Suppressor macrophage treated with lipopolysaccharide for 4 hours (primary cell): ENCODE measurements at places on chromosomes 6 and 20.

- no peak for DNase-seq
Observed at GRCh38 chr6:3071568-3071967, 3.3 kb downstream of the RIPK1 start.

- no peak for DNase-seq
Observed at GRCh38 chr6:90722648-90723047, 135.8 kb upstream of the MAP3K7 start.

- no peak for DNase-seq
Observed at GRCh38 chr6:50925548-50925947, 106.9 kb downstream of the TFAP2B start.

- no peak for DNase-seq
Observed at GRCh38 chr6:100234625-100235024, 230.1 kb downstream of the SIM1 start.

- no peak for DNase-seq
Observed at GRCh38 chr20:56636716-56637115, 7.6 kb downstream of the TFAP2C start.

DNA sequence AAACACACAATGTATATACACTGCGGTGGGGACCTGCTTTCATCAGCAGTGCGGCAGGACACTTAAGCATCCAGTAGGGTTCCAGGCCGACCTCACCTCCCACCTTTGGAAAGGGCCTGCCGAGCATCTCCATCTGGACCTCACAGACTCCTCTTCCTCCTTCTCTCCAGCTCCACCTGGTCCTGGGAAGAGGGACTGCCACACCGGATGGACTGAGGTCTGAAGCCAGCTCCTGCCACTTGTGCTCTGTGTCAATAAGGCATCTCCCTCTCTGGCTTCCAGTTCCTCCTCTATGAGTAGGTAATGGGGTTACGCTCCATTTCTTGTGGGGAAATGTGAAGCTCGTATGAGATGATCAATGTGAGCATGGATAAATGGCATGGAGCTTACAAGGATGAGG is 19.1 kb upstream of the NNAT start:
- DNase-seq, result no peak

- DNase-seq, result no peak
Observed at GRCh38 chr20:24685736-24686135, 216.3 kb downstream of the SYNDIG1 start.

DNA sequence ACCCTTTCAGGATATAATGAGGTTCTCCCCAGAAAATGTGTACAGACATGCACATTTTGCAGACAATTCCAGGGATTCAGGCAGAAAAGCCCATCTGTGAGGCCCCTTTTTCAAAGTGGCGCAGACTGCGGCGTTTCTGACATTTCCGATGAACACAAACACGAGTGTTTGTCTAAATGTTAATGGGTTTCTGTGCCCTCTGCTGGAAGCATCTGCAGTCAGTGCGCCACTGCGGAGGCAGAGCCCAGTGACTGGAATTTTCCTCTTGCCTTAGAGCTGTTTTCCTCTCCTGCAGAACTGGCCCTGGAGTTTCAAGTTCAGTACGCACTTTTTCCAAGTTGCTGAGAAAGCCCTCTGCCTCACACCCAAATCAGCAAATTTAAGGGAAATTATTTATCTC is 15.3 kb downstream of the ANKRD60 start:
- DNase-seq, result no peak

DNA sequence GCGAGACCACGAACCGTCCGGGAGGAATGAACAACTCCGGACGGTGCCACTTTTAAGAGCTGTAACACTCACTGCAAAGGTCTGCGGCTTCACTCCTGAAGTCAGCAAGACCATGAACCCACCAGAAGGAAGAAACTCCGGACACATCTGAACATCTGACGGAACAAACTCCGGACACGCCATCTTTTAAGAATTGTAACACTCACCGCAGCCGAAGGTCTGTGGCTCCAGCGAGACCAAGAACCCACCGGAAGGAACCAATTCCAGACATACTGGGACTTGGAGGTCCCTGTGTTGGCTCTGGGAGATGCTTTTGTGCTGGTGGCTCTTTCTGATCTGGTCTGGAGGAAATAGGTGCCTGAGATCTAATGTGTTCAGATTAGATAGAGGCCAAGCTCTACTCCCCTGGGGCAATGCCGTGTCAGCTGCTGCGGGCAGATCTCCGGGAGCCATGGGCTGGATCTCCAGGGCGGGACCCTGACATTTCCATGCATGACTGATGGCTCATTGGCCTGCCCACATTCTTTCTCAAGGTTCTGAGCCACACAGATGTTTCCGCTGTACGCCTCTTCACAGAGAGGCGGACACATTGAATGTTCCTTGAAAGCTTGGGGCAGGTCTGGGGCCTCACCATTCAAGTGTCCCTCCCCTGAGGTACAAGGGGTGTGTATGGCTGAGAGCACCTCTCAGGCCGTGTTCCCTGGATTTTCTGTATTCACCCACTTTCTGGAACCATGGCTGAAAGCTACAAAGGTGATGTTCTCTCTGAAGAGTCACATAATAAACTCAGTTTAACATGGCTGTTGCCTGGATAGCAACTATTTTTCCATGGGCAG is 29.3 kb downstream of the GMPR start:
- DNase-seq, result no peak

DNA sequence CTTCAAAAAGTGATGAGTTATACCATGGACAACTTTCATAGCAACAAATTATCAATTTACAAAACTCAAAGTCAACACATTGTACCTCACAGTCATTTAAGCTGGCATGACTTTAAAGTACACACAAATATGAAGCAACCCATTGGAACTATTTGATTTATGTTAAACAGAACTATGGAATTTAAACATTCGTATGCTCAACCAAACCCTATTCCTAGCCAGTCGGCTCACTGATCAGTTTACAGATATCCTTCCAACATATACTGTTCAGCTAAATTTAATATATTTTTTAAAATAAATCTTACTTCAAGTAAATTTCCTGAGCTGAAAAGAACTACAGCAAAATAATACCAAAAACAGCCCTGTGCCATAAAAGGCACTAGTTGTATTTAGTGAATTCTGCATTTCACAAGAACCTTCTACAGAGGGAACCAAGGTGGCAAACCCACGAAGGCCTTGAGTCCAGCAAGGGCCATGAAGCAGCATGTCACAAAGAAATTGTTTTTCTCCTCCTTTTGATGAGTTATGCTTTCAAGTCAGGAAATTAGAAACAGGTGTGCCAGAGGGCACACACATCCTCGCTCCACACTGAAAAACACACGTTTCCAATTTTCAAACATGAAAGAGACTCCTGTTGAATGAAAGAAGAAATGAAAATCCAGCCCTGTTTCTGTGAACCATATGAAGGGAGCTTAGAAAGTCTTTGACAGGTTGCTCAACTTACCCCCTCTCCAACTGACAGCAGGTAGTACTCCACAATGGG is 122.8 kb downstream of the TASP1 start:
- no peak for DNase-seq

DNA sequence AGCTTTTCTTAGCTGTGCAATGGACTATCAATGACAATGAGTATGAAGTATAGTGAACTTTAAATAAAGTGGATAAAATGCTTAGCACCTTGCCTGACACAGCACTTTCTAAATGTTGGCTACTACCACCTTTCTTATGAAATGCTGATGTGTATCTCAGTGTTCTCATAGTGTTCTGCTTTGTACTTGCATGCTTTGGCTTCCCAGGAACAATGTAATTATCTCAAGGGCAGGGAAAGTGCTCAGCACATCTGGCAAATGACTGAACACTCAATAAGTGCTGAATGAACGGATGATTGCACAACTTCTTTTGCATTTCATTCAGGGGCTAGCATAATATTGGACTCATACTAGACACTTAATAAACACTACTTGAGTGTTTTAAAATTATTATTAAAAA is 28.2 kb upstream of the NOX3 start:
- DNase-seq, result no peak

GRCh38 chr6:35980991-35981645 is 43.3 kb downstream of the SLC26A8 start:
- no peak for DNase-seq

GRCh38 chr6:2492686-2493523 is 247.5 kb upstream of the GMDS start:
- DNase-seq, result no peak

- no peak for DNase-seq
Observed at GRCh38 chr6:139313784-139314545, 22.2 kb upstream of the TXLNB start.

DNA sequence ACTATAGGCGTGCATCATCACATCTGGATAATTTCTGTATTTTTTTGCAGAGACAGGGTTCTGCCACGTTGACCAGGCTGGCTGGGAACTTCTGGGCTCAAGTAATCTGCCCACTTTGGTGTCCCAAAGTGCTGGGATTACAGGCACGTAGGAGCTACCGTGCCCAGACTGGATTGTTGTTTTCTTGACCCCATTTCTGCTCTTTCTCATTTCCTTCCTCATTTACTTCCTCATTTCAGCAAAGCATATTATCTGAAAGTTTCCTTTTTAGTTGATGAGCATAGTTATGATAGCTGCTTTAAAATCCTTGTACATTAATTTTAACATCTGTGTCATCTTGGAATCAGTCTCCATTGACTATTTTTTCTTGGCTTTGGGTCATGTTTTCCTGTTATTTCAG is 301.0 kb upstream of the RUNX2 start:
- DNase-seq, result peak; percentile 34

DNA sequence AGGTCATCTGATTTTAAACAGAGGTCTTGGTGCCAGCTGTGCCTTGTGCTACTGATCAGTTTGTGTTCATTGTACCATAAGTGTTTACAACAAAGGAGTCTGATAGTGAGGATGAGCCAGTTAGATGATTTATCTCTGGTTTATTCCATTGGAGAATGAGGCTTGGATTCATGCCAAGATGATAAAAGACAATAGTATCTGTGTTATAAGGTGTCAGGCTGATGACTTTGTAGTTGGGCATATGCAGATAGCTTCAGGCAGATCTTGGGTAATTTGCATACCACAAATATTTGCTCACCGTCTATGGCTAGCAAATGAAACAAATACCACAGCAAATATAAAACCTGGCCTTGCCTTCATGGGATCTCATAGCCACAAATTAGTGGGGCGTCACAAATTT is 43.3 kb upstream of the PHACTR2 start:
- no peak for DNase-seq

- no peak for DNase-seq
Observed at GRCh38 chr20:63636752-63637628, 10.1 kb upstream of the GMEB2 start.

DNA sequence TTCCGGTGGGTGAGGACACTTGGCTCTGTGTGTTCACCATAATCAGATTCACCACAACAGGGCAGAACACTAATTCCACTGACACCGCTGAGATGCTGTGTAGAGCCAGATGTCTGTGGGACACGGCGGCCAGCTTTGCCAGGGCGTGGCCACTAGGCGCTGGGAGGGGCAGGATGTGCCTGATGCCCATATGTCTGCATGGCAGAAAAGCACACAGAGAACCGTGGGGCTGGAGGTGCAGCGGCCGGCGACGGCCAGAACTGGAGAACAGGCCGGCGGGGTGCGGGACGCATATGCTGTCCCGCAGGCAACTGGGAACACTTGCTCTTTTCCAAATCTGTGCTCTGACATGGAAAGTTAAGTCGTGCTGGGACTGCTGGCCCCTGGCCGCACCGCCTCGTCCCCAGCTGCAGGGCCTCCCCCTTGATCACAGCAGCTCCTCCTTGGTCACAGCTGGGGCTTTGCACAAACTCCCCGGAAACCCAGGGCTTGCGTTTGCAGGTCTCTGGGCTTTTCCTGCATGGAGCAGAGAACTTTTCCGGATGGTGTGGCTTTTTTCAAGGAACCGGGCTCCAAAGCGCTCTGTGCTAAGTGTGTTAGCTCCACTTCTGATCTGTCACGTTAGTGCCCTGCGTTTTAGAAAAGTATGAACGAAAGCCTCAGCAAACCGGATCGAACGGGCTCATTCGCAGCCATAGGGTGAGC is 31.1 kb downstream of the NTSR1 start:
- peak; percentile 49 for DNase-seq

DNA sequence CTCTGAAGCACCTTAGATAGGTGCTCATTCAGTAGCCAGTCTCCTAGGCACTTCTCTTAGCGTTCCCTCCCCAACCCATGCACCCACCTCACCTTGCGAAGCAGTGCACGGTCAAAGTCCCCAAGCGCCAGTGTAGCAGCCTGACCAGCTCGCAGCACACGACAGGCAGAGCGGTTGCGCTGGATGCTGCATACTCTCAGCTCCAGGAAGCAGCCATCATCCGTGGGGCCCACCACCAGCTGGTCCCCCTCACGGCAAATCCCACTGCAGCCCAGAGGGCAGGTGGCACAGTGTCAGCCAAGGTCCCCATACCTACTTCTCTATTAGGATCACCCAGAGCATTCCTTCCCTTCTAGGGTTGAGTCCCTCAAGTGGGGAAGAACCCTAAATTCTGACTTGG is 6.5 kb downstream of the GTPBP2 start:
- no peak for DNase-seq

- DNase-seq, result no peak
Observed at GRCh38 chr20:54194724-54195438, 13.0 kb upstream of the PFDN4 start.

GRCh38 chr6:26129656-26130055 is 42.4 kb downstream of the HFE start:
- DNase-seq, result no peak

GRCh38 chr6:160065200-160065599 is 56.4 kb upstream of the SLC22A1 start:
- DNase-seq, result no peak
